GM12865 (cell line): ENCODE measurements at places on chromosomes 1 and 21.

DNA sequence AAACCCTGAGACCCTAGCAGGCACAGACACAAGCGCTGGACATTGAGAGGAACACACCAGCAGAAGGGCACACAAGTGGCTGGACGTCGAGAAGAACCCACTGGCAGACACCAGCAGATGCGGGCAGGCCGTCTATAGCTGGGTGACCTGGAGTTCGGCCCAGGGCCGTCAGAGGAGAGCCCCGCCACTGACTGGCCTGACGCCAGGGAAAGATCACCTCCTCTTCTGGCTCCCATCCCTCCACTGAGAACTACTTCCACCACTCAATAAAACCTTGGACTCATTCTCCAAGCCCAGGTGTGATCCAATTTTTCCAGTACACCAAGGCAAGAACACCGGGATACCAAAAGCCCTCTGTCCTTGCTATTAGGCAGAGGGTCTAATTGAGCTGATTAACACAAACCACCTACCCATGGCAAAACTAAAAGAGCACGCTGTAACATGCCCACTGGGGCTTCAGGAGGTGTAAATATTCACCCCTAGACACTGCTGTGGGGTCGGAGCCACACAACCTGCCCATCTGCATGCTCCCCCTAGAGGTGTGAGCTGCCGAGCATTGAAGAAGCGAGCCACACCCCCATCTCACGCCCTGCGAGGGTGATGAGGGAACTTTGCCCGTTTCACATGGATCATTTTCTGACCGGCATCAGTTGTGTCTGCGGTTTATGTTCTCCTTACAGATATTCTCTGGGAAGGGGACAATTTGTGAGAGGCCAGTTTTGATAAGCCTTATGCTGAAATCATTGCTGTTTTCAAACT is 104.8 kb downstream of the HLX start:
- DNase-seq, result no peak

- DNase-seq, result no peak
Observed at GRCh38 chr21:28540514-28540913, 452.2 kb downstream of the LTN1 start.

- DNase-seq, result no peak
Observed at GRCh38 chr1:177615251-177615650, 354.6 kb downstream of the SEC16B start.

DNA sequence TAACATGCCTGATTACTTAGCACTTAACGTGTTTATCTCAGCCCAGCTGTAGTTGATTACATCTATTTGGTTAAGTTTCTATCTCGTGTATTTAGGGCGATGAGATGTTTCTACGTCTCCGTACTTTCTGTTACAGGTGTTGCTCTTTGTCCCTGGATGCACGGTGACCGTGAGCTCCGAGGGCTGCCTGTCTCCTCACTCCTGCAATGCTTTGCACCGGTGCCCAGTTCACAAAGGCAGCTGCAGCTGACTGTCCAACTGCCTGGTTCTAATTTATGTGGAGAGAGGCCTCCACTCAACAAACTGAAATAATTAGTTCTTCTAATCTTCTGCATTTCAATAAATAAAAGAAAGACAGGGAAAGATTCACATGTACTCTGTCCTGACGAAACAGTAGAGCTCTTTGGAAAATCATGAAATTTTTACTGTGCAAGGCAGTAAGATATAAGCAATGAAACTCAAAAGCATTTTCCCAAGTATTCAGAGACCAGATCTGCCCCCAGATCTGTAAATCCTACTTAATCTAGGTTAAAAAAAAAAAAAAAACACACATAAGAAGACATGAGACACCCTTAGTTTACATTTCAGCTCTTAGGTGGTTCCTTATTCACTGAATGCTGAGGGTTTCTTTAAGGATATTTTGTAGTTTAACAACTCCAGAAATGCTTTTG is 108.2 kb downstream of the TGFBR3 start:
- no peak for DNase-seq
